ENCODE measurements at places on chromosomes 2 and 18.

DNA sequence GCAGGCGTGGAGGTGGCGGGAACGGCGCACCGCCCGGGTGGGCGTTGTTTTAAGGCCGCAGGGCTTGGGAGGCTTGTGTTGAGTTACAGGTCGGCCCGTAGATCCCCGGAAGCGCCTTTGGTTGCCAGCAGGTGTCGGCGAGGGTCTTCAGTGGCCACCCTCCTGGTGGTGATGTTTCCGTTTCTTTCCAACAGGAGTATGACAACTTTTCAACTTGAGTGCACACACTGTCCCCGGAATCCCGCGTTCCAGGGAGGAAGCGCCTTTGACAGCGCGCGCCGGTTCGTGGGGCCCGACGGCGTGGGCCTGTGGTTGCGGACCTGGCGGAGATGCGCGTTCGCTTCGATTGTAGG, 1.0 kb upstream of the HDAC4 start:
- DNase-seq = peak; percentile 22

- DNase-seq = no peak
Observed at GRCh38 chr2:36388472-36388871, 32.9 kb downstream of the CRIM1 start.

DNA sequence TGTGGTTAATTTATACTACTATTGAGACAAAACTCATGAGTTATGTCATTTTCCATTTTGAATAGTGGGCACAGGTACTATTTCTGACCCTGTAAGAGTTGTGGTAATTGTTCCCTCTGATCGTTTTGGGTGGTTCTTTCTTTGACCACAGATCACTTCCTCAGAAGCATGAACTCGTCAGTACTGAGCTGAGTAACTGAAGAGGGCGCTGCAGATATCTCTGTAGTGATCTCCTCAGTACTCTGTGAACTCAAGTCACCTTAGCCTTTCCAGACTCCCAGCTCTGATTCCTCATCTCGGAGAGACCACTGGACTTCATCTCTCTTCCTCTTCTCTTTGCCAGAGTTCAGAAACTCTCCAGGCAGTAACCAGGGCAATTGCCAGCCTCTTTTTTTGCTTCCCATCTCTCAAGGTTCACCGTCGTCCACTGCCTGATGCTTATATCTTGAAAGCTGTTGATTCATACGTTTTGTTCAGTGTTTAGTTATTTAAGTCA, 9.4 kb upstream of the IL1RL1 start:
- peak; percentile 8 for DNase-seq

DNA sequence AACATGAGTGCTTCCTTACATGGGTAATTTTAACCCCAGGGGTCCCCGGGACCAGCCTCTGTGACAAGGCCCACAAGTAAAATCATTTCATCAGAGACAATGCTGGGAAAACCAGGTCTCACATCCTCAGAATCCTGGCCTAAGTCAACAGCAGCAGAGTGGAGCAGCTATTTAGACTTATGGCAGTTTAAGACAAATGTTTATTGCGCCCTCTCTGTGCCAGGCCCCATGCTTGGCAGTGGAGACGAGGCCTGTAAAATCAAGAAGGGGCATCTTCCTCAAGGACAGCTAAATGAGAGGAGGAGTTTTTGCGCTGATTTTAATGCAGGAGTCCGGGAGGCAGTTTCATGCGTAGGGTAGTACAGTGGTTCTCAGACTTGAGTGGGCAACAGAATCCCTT, 56.0 kb upstream of the ACAA2 start:
- DNase-seq = no peak

- no peak for DNase-seq
Observed at GRCh38 chr2:223800908-223801307, 36.5 kb downstream of the AP1S3 start.

DNA sequence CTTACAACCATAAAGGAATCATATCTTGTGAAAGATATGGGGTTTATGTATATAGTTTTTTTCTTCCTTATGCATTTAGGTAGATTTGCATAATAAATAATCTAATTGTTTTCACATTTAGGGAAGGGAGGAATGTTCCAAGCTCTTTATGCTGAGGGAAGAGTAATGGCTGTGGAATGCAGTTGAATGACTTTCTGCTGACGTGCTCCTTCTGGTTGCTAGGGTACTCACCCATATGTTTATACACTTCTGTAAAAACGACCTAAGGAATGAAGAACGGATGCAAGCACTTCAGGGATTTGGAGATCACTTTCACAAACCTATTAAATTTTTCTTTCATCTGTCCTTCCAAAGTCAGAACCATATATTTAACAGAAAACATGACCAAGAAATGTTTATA, 29.2 kb upstream of the PPP4R1 start:
- DNase-seq = no peak

DNA sequence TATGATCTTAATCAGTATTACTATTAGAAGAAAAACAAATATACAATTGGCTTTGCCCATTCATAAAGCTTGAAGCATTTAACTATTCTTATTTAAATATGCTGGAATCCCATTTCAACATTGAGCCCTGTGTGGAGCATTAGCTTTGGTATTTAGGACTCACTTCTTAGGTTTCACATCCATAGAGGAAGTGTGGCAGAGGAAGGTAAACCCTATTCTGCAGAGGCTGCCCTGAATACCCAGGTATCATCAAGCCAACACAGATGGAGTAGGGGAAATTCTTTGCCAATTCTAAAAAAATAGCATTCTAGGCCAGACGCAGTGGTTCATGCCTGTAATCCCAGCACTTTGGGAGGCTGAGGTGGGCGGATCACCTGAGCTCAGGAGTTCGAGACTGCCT, 361.5 kb downstream of the FIGN start:
- DNase-seq = no peak

GRCh38 chr2:188456114-188456909, 164.6 kb downstream of the GULP1 start:
- no peak for DNase-seq

GRCh38 chr2:21890041-21890440, 766.3 kb downstream of the TDRD15 start:
- no peak for DNase-seq

GRCh38 chr18:66645983-66646382, 42.1 kb upstream of the CDH19 start:
- DNase-seq = no peak

GRCh38 chr2:189076120-189076519, 101.9 kb downstream of the COL3A1 start:
- DNase-seq = no peak

GRCh38 chr2:227766373-227766883, 20.7 kb downstream of the SCYGR8 start:
- peak; percentile 31 for DNase-seq

DNA sequence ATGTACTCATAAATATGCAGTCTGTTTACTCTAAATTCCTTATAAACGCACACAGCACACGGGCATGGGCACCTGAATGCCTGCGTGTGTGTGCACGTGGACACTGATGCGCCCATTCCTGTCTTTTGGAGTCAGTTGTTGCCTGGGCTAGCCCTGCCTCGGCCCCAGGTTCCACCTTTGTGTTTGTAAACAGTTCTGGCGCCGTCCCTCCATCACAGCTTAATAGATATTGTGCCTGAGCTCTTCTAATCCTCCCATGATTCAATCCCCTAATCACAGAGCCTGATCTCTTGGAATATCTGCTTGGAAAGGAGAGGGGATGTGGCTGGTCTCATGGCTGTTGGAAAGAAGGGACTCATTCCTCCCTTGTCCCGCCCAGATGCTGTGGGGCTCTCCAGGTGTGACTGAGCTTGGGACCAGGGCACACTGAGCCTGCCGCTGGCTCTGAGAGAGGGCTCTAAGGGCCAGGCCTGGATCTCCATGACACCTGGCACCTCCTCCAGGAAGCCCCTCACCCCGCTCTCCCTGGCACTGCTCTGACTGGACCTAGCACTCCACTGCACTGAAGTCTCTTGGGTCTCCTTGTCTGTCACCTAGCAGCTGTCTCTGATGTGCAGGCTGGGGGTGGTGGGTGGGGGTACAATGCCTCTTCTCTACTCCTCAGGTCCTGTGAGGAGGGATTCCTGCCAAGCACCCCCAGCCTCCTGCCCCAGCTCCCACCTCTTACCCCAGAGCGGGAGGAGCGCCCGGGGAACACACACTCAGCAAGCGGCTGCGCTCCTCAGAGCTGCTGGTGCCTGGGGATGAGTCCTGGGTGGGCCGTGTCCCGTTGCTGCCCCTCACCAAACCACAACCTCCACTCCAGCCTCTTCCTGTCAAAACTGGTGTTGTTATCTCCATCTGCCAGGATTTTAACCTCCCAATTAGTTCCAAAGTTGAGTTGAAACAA, 181.3 kb downstream of the INHBB start:
- no peak for DNase-seq
